Colonic mucosa (tissue), 4 donors: ENCODE measurements at places on chromosomes 12 and 14. TPM values are rescaled to one million over a fixed set of nuclear protein-coding genes. Genes with fewer than 3 reads are reported as not detected.

Gene TAS2R31
- total RNA-seq, result 2.0 TPM

DNA sequence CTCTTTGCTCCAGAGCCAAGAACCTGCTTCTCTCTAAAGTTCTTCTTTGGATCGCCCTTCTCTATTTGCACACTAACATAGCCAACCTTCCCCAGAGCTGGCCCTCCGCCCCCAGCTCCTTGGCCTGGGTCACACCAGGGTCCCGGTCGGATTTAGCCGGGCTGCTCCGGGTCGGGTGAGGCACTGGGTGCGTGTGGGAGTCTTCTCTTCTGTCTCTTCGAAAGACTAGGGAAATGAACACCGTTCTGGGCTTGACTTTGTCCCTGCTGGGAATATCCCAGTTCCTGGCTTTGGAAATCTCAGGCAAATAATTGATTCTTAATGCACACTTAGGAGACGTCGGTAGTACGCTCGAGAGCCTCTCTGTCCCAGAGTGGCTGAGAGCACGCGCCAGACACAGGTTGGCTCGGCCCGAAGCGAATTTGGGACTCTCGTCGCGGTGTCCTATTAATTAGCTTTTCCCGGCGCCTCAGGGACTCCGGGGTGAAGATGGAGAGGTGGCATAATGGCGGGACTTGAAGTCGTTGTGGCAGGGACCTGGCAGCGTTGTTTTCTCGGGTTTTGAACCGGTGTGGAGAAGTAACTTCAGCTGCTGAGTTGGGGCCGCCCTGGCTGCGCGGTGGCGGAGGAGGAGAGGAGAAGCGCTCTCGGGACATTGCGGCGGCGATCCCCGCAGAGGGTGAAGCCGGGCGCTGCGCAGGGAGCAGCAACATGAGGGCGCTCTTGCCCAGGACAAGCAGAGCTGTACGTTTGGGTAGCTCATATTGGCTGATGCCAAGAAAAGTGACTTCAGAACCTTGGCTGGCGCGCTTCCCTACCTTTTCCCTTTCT lies 7.5 kb downstream of the FOXG1 start:
- H3K27me3 ChIP-seq, result peaks cover 35% of the 10 kb centered on the region
- no peaks in the 10 kb centered on the region for H3K4me1 ChIP-seq
- H3K36me3 ChIP-seq, result no peaks in the 10 kb centered on the region
- no peak for DNase-seq

- no peak overlapping the region for H3K27ac ChIP-seq
- H3K4me3 ChIP-seq, result no peak overlapping the region
- no peak for DNase-seq
- no peaks in the 10 kb centered on the region for H3K27me3 ChIP-seq
- H3K4me1 ChIP-seq, result no peaks in the 10 kb centered on the region
Measured at GRCh38 chr12:52407918-52408317, 1.8 kb upstream of the KRT82 start.

Gene TOMM20L
- not detected for total RNA-seq

DNA sequence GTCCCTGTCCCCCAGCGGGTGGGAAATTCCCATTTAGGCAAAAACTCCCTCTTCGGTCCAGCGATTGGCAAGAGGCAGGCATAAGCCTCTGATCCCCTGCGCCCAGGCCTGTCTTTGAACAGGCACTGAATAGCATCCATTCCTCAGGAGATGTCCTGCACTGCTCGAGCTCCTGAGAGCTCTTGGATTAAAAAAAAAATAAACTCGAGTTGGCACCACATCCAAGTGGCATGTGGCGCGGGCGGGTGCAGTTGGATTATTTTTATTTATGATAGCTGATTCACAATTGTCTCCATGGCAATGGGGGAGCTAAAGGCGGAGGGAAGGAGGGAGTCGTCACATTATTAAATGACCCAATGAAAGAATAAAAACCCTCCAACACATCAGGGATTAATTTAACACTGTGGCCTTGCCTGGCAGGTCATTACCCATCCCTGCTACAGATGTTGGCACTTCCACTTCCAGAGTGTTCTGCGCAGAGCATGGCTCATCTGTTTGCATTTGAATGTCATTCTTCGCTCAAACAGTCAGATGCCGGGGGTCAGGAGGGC lies 207.2 kb downstream of the AACS start:
- H3K4me3 ChIP-seq, result no peak overlapping the region
- DNase-seq, result no peak
- H3K36me3 ChIP-seq, result no peaks in the 10 kb centered on the region
- H3K27ac ChIP-seq, result no peak overlapping the region

DNA sequence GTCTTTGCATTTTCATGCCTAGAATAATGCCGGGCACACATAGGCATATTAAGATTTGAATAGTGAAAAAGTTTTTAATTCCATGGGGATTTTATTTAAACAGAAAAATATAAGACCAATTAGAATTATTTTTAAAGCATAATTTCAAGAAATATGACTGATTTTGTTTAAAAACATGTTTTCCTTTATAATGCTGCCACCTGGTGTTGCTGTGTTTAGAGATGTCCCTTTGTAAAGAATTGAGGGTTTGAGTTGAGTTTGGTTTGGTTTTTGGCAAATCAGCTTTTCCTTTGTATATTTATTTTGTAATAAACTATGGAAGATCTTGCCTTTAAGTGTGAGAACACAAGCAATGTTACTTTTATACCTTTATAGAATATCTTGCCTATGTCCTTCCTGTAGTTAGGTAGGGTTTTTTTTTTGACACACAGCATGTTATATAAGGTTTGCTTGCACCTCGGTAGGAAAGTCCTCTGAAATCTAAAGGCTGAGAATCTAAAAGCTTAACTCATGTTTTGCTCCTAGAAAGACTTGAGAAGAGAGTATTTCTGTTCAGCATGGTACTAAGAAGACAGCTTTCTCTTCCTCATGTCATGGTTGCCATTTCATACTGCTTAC lies 31.4 kb upstream of the SNAPC1 start:
- no peak overlapping the region for H3K4me3 ChIP-seq
- no peaks in the 10 kb centered on the region for H3K36me3 ChIP-seq
- H3K27ac ChIP-seq, result no peak overlapping the region
- H3K27me3 ChIP-seq, result no peaks in the 10 kb centered on the region
- DNase-seq, result no peak
- H3K4me1 ChIP-seq, result peaks cover 6% of the 10 kb centered on the region

- no peak overlapping the region for H3K27ac ChIP-seq
- DNase-seq, result no peak
- no peaks in the 10 kb centered on the region for H3K4me1 ChIP-seq
- H3K36me3 ChIP-seq, result no peaks in the 10 kb centered on the region
- no peak overlapping the region for H3K4me3 ChIP-seq
- no peaks in the 10 kb centered on the region for H3K27me3 ChIP-seq
Measured at GRCh38 chr12:94133964-94134795, 14.2 kb upstream of the PLXNC1 start.

- H3K36me3 ChIP-seq, result no peaks in the 10 kb centered on the region
- no peaks in the 10 kb centered on the region for H3K4me1 ChIP-seq
- H3K4me3 ChIP-seq, result no peak overlapping the region
- H3K27ac ChIP-seq, result no peak overlapping the region
- no peaks in the 10 kb centered on the region for H3K27me3 ChIP-seq
Measured at GRCh38 chr14:30861200-30861599, 13.2 kb upstream of the COCH start.

DNA sequence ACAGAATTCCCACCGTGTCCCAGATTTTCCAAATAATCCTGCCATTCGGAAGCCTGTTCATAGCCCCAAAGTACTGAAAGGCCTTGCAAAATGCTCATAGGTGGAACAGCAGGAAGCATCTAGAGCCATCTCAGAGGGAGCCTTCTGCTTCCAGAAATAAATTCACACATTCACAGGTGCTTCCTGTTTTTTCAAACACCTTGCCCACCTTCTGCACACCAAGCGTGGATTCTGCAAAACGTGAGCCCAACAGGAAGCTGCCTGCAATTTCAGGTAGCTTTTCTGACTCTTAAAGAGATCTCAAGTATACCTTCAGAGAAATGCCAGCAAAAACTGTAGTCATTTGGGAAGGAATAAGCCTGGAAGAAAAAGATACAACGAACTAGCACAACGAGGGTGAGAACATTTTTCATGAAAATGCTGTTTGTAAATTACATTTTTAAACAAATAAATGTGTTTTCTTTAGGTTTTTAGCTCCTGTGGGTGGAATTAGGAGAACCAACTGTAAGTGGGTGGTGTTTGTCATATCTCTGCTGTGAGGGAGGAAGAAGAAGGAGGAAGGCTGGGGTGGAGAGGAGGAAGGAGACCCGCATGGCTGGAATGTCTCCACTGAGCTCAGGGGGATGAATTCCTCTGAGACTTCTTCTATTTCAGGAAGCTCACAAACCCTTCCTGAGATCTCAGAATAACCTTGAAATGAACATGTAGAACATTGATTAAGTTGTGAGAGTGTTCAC lies at the start of gene IFNG-AS1:
Gene IFNG-AS1, plus strand, starts transcription at position 264 of the 737 bp plus-strand sequence.
- DNase-seq, result no peak
- no peaks in the 10 kb centered on the region for H3K36me3 ChIP-seq
- no peak within 1 kb of the TSS for H3K27ac ChIP-seq

GRCh38 chr12:53061404-53062010 lies 11.6 kb downstream of the TNS2 start:
- H3K4me1 ChIP-seq, result peaks cover 12% of the 10 kb centered on the region
- no peak overlapping the region for H3K27ac ChIP-seq
- no peaks in the 10 kb centered on the region for H3K36me3 ChIP-seq
- DNase-seq, result peak; percentile 88
- no peak overlapping the region for H3K4me3 ChIP-seq

GRCh38 chr12:132773077-132773955 lies 11.7 kb upstream of the ANKLE2 start:
- no peaks in the 10 kb centered on the region for H3K27me3 ChIP-seq
- H3K36me3 ChIP-seq, result peaks cover 14% of the 10 kb centered on the region
- no peak overlapping the region for H3K4me3 ChIP-seq
- no peaks in the 10 kb centered on the region for H3K4me1 ChIP-seq
